ENCODE measurements at places on chromosomes 16 and 17. TPM values are rescaled to one million over a fixed set of nuclear protein-coding genes. Genes with fewer than 3 reads are reported as not detected.

Gene SLFN11
- total RNA-seq: 45.0 TPM

Gene CES3
- total RNA-seq: not detected

DNA sequence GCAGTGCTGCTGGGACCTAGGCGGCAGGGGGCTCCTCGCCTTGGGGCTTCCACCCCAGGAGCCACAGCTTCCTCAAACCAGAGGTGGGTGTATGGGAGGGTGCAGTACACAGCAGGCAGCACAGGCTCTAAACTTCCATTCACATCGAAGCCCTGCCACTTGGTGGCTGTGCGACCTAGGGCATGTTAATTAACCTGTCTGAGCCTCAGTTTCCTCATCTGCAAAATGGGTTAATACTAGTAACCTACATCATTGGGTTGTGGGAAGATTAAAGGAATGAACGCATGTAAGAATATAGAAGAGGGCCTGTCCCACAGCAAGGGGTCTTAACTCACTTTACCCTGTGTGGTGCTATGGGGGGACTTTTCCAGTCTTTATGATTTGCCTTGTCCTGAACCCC is 26.8 kb upstream of the LHX1 start:
- no peaks in the 10 kb centered on the region for H3K36me3 ChIP-seq
- H3K27me3 ChIP-seq: no peaks in the 10 kb centered on the region
- DNase-seq: no peak

GRCh38 chr17:36846410-36847292 is 90.6 kb upstream of the LHX1 start:
- H3K27ac ChIP-seq: no peak overlapping the region
- H3K4me3 ChIP-seq: no peak overlapping the region
- H3K36me3 ChIP-seq: no peaks in the 10 kb centered on the region
- H3K27me3 ChIP-seq: no peaks in the 10 kb centered on the region
- peaks cover 11% of the 10 kb centered on the region for H3K4me1 ChIP-seq
- DNase-seq: no peak

DNA sequence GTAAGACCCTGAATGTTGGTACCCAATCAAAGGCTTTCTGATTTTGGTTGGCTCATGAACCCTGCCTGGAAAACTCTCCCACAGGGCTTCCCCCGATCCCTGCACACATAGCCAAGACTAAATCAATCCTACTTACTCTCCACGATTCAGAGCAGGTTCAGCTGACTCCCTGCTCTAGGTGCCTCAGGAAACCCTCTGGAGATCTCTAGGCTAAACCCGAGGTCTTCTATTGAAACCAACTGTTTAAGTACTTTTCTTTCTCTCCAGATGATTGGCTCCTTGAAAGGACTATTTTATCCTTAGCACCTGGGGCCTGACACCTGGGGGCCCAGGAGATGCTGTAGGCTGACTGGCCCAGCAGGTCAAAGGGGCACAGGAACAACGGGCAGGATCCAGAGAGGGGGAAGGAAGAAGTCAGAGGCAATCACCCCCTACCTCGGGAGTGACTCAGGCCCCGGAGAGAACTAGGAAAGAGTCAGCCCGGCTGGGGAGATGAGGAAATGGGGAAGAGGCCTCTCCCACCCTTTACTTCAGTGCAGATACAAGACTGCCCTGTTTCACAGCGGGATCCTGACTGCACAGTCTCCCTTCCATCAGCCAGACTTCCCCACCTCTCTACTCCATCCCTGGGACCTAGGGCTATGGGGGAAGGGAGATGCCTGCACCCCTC is 2.0 kb downstream of the TBC1D10B start:
- H3K4me3 ChIP-seq: peak overlapping the region; percentile 80
- no peaks in the 10 kb centered on the region for H3K27me3 ChIP-seq
- peaks cover 6% of the 10 kb centered on the region for H3K36me3 ChIP-seq

- DNase-seq: no peak
- H3K27me3 ChIP-seq: no peaks in the 10 kb centered on the region
- H3K36me3 ChIP-seq: no peaks in the 10 kb centered on the region
- no peak overlapping the region for H3K27ac ChIP-seq
- no peaks in the 10 kb centered on the region for H3K4me1 ChIP-seq
Observed at GRCh38 chr17:14169287-14169686, 67.4 kb downstream of the CDRT15 start.

DNA sequence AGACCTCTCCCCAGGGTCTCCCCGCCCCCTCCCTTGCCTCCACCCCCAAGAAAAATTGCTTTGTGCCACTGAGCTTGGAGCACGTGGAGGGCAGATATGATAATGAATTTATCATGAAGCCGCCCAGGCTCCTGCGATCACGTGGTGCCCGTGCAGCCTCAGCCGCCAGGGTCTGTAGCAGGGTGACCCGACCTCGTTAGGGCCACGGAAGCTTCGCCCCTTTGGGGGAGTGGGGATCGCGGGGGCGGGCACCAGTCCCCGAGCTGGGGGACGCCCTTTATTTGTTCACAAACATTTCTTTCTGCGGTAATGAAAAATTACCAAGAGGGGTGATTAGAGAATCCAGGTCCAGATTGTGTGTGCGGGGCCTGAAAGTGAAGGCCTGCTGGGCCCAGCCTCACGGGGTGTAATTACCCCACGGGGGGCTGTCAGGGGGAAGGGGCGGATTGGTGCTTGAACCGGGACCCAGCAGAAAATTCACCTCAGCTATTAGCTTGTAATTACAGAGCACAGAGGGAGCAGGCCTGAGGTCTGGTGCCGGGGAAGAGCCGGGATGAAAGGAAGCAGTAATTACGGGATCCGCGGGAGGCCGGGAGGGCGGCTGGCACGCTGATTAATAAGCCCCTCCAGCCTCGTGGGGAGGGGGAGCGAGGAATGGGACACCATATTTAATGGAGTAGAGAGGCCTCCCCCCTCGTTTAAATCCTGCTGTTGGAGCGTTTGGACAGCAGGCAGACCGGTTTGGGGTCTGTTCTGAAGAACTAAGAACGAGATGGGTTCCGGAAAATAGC is 13.3 kb downstream of the GSE1 start:
- no peaks in the 10 kb centered on the region for H3K36me3 ChIP-seq
- H3K4me3 ChIP-seq: no peak overlapping the region
- no peaks in the 10 kb centered on the region for H3K27me3 ChIP-seq
- peaks cover 17% of the 10 kb centered on the region for H3K4me1 ChIP-seq
- no peak for DNase-seq
- H3K27ac ChIP-seq: no peak overlapping the region

DNA sequence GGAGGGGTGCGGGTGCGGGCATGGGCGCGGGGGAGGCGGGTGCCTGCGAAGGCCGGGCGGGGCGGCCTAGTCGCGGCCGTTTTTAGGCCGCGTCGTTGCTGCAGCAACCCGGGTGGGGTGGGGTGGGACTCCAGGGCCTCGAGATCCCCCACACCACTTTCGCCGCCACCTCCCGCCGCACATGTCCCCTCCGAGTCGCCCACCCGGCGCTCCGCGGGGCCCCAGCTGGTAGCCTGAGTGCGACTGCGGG is 11.3 kb downstream of the TBX2 start:
- DNase-seq: no peak
- no peaks in the 10 kb centered on the region for H3K27me3 ChIP-seq
- no peak overlapping the region for H3K4me3 ChIP-seq

DNA sequence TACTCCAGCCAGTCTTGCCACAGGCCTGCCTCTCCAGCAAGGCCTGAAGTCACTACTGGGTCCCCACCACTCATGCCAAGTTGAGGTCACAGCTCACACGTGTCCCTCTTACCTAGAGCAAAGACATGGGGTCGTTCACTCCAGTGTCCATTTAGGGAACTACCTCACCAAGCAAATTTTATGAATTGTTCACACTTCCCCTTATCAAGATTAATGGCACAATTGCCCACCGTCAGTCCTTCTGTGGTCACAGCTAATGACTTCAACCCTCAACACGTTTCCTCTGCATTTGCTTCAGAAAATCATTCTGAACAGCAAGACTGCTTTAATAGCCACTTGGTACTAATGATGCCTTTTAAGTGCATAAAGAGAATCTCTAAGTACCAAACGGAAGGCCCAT is 14.6 kb downstream of the IRX6 start:
- no peaks in the 10 kb centered on the region for H3K36me3 ChIP-seq
- no peak overlapping the region for H3K4me3 ChIP-seq
- H3K27ac ChIP-seq: no peak overlapping the region
- DNase-seq: no peak
- H3K4me1 ChIP-seq: no peaks in the 10 kb centered on the region

Gene TBC1D26
- 0.05 TPM for total RNA-seq

Gene SLC52A1
- 0.54 TPM for total RNA-seq

DNA sequence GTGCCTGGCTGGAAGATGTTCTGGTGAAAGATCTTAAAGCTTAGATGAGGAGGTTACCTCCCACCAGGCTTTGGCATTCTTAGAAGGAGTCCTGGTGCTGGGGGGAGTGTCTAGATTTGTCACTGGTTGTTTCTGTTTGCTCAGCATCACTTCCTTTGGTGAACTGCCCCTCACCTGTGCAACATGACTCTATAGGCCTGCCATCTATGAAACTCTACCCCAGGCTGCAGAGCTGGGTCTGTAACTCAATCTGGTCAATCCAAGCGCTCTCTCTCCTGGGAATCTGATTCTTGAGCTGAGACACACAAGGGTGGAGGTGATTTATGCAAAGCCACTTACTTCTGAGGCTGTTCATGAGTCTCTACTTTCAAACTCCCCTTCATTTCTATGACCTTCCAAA is 399.4 kb downstream of the NPIPA7 start:
- H3K4me3 ChIP-seq: no peak overlapping the region
- no peak overlapping the region for H3K27ac ChIP-seq
- no peak for DNase-seq
- no peaks in the 10 kb centered on the region for H3K27me3 ChIP-seq
- no peaks in the 10 kb centered on the region for H3K4me1 ChIP-seq

- H3K27ac ChIP-seq: no peak overlapping the region
- DNase-seq: no peak
- H3K36me3 ChIP-seq: no peaks in the 10 kb centered on the region
- H3K4me1 ChIP-seq: no peaks in the 10 kb centered on the region
Observed at GRCh38 chr16:22282254-22282892, 14.8 kb upstream of the POLR3E start.
